ENCODE measurements at places on chromosomes 7 and 10.

DNA sequence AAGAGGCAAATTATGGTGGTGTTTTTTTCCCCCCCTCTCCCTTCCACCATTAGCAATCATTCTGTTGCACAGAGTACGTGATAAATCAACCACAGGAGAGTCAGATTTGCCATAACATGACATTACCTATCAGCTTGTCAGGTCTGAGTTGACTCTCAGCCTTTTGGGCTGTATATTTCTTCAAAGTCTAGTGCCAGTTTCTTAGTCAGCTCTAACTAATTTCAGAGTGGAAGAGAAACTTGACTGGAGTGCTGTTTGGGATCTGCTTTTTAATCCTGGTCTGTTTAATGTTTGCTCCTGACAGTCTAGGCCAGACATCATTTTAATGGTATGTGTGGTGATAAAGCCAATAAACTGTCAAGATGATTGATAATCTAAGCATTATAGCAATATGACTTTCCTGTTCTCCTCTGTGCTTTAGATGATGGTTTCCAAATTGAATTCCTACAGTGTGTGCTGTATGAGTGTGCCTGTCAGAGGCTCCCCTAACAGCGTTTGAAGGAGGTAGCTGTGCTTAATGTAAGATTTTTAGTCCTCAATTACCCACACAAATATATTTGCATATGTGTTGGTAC is 76.9 kb downstream of the LRMDA start:
- DNase-seq: peak; percentile 79

- no peak for DNase-seq
Measured at GRCh38 chr10:132247943-132248342, 59.8 kb downstream of the STK32C start.

DNA sequence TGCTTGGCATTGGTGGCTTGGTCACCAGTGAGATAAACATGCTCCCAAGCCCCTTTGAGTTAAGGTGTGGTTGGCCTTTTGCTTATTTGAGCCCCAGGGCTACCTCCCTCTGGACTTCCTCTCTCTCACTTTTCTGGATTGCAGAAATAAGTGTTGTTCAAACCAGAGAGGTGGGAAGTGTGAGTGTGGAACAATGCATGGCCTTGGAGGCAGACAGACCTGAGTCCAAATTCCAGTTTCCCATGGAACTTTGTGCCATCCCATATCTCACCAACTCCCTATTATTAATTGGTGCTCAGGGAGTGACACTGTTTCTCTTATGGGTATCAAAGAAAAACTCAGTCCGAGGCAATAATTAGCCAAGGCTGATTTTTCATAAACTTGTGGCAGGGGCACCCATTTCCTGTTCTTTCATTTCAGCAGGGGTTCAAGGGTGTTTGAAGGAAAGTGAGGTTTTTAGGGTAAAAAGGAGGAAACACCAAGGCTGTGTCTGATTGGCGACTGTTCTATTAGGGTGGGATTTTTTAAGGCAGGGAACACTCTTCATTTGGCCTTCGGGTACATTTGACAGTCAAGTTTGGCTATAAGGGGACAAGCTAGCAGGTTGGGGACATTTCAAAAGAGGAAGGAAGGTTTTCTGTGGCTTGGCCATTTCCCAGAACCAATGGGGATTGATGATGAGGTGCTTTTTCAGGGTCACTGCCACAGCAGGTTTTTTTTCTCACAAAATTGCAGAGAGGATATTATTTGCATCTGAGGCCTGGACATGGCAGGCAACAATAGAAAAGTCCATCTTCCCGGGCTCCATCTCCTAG is 148.8 kb upstream of the NPY start:
- DNase-seq: no peak

GRCh38 chr7:137025469-137026175 is 157.2 kb downstream of the CHRM2 start:
- peak; percentile 84 for DNase-seq

- DNase-seq: peak; percentile 70
Measured at GRCh38 chr7:24576171-24577025, 3.1 kb downstream of the PALS2 start.

GRCh38 chr10:127299956-127300689 is 103.7 kb upstream of the INSYN2A start:
- DNase-seq: no peak

DNA sequence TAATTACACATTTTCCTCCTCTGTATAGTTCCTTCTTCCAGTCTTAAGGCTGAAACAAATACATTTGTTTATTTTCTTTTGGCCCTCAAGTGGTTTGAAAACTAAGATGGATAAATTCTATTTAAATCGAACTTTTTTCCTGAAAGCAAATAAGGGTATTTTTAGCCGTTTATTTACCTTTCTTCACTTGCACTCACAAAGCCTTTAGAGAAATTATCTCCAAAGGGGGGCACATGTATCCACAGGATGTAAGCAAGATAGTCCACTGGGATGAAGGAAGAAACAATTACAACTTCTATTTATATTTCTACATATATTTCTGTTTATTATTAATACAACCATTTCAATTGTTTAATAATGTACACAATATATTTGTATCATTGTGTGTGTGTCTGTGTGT is 10.2 kb downstream of the CPA4 start:
- no peak for DNase-seq

DNA sequence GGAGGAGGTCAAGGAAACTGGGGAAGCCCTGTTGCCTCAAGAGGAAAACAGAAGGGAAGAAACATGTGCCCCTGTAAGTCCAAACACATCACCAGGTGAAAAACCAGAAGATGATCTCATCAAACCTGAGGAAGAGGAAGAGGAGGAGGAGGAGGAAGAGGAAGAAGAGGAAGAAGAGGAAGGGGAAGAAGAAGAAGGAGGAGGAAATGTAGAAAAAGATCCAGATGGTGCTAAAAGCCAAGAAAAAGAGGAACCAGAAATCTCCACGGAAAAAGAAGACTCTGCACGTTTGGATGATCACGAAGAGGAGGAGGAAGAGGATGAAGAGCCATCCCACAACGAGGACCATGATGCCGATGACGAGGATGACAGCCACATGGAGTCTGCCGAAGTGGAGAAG is 82.7 kb upstream of the SAMD8 start:
- DNase-seq: no peak

DNA sequence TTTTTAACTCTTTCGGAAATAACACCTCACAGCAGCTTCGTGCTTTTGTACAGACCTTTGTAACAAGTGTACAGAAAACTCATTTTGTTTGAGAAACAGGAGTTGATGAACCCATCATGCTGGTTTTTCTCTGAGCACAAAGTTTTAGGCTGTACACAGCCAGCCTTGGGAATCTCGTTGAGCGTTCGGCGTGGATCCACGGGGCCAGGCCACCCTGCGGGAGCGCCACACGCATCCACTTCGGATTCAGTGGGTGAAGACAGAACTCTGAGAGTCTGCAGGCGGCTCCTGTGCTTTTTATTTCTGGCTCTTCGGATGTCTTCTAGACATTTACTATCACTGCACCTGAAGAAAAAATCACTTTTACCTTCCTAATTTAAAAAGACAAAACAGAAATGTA is 131.2 kb downstream of the SMURF1 start:
- DNase-seq: no peak

GRCh38 chr10:43944381-43945093 is 295.9 kb upstream of the ZNF32 start:
- DNase-seq: no peak

- peak; percentile 51 for DNase-seq
Measured at GRCh38 chr10:86819567-86819966, 63.1 kb downstream of the BMPR1A start.

GRCh38 chr7:2525658-2526630 is 6.4 kb downstream of the LFNG start:
- no peak for DNase-seq

DNA sequence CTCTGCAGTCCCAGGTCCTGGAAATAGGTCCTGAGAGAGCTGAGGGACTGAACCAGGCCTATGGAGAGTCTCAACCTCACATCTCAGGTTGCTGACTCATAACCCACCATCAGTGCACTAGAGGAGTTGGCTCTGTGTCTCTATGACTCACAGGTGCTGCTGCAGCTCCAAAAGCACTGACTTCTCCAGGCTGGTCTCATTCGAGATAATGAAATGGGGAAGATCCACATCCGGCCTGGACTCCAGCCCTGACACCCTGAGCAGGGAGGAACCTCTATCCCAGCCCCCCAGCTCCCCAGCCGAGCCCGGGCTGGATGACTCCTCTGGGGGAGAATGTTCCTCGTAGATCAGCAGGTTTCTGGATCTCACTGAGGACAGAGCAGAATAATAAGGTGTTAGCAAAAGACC is 35.5 kb upstream of the DGKI start:
- peak; percentile 100 for DNase-seq

- DNase-seq: no peak
Measured at GRCh38 chr10:112677689-112678088, 230.7 kb downstream of the VTI1A start.

- peak; percentile 24 for DNase-seq
Measured at GRCh38 chr7:146150153-146150552, 33.6 kb downstream of the CNTNAP2 start.

- DNase-seq: no peak
Measured at GRCh38 chr7:41808541-41808940, 105.7 kb upstream of the INHBA start.
